ENCODE measurements at places on chromosomes 7 and 10.

- no peak for DNase-seq
These were observed 86.6 kb downstream of the SLC25A13 start for GRCh38 chr7:96235281-96235680.

DNA sequence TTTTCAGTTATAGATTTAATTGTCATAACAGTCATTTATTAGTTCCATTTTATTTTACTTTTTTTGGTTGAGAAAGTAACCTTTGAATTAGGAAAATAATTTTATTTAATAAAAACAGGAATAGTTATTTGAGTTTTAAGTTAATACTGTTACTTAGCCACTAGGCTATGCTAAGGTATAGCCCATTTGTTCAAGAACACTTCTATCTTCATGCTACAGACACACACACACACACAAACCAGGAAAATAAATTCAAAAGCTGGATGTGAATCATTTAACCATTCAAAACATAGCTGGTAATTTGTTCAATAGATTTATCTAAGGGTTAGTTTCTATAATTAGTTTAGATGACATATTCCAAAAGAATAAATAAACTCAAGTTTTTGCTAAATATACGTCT, 148.4 kb downstream of the RNF133 start:
- no peak for DNase-seq

GRCh38 chr10:9898633-9899395, 1118.9 kb upstream of the CELF2 start:
- no peak for DNase-seq

DNA sequence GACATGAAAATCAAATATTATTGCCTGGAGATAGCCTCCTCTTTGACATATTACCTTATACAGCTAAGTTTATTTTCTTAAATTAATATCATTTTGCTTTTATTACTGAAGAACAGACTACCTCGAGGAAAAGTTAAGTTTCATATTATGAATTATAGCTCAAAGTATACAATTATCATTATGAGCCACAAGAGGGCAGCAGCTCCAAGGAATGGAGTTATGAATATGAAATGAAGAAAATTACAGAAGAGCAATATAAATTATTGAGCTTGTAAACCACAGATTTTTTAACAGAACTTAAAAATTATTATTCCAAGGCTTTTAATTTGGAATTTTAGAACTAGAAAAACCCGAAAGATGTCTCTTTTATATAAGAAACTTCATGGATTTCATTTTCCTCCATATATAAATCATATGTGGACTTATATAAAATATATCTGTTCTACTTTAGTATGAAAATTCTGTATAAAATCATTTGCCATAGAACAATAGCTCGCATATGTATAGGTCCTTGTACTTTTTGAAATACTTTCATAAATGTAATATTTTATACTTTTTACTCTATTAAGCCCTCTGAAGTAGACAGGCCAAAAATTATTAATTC, 40.1 kb downstream of the IQUB start:
- no peak for DNase-seq

DNA sequence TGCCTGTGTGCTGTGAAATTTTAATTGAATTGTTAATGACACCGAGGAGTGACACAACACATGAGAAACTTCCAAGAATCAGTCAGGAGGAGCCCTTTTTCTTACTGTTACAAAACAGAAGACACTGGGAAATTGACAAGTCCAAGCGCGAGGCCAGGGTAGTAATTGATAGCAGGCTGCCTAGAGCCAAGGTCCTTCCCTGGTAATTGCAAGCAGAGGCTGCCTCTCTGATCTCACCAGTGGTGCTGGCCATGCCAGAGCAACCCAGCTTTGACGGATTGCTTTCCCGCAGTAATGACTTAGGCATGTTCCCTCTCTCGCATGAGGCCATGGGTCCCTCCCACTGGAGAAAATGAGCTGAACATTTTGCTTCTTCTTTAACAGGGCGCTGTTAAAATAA, 111.5 kb downstream of the LRMDA start:
- no peak for DNase-seq

DNA sequence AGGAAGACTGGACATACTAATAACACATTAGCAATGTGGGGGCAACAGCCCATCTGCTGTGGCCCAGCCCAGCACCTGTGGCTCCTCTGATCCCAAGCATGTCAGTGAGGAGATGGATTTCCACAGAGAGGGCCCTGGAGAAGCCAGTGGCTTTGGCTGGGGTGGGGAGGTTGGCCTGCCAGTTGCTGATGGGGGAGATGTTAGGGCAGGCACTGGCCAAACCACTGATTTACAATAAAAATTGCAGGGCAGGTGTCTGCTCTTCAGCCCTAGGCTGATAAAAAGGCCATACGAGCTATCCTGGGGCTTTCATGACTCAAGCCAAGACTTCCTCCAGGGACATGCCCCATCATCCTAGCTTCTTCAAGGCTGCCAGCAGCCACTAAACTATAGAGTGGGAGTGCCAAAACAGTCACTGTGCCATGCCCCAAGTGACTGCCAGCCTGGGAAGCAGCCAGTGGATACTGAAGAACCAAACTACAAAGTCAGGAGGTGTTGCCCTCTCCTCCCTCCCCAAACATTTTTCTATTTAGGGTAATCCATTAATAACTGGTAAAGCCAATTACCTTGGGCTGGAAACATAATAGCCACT, 37.8 kb downstream of the DPCD start:
- no peak for DNase-seq

DNA sequence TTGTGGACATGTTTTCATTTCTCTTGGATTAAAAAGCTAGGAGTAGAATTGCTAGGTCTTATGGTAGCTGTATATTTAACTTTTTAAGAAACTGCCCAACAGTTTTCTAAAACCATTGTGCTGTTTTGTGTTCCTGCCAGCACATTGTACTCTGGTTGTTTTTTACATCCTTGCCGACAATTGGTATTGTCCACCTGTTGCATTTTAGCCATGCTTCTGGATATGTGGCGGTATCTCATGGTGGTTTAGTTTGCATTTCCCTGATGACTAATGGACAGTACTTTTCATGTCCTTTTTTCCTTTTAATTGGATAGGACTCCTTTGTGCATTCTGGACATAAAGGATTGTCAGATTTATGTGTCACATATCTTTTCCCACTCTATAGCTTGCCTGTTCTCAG, 45.5 kb downstream of the STK17A start:
- no peak for DNase-seq

DNA sequence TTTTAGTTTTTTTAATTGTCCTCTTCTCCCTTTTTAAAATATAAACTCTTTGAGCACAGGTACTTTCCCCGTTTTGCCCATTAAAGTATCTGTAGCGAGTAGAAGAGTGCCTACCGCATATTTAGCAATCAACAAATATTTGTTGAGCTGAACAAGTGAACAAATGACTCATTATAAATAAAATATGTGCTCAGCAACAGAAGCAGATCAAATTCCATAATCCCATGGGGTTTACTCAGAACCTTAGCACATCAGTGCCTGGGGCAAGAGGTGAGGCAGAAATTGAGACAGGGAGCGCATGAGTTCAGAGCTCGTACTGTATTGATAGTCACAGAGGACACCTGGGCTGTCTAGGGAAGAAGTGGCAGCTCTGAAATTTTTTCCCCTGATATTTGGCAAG, 161.0 kb downstream of the SEM1 start:
- no peak for DNase-seq

- no peak for DNase-seq
These were observed 3.5 kb downstream of the GLCCI1 start for GRCh38 chr7:7972128-7972527.

DNA sequence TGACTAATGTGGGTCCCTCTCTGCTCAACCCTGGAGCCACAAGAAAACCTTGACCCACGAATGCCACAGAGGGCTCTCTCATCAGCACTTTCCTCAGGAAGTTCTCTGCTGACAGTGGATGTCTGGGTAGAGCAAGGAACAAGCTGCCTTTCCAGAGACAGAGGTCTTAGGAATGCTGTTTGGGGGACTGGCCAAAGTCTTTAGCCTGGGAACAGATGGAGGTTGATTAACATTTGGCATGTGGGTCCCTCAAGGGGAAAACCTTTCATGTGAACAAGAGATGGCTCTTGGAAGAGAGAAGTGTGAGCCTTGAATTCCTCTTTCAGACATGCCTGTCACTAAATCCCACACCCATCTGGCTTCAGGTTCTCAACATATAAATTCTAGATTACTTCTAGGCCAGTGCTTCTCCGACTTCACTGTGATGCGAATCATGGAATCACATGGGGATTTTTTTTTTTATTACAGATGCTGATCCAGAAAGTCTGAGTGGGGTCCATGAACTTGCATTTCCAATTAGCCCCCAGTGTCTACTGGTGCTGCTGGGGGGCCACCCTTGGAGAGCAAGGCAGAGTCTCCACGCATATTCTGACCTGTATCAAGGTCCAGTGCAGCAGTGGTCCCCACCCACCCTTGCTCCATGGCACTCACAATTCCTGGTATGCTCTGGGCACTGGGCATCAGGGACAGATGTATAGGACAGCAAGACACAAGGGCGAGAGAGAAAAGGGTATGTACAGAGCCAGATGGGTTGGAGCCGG, 360.4 kb downstream of the CXCL12 start:
- no peak for DNase-seq

GRCh38 chr10:70723771-70724170, 51.5 kb downstream of the ADAMTS14 start:
- DNase-seq: no peak

- no peak for DNase-seq
These were observed 13.1 kb downstream of the CCNY start for GRCh38 chr10:35349389-35349915.

DNA sequence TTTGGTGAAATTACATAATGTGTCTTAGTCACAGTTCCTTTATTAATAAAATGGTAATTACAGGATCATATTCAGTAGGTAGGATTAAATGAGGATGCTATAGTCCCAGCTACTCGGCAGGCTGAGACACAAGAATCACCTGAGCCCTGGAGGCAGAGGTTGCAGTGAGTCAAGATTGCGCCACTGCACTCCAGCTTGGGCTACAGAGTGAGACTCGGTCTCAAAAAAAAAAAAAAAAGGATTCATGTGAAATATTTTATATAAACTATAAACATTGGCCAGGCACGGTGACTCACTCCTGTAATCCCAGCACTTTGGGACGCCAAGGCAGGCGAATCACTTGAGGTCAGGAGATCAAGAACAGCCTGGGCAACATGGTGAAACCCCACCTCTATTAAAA, 197.9 kb downstream of the IMMP2L start:
- no peak for DNase-seq

GRCh38 chr7:154427533-154427932, 375.3 kb downstream of the DPP6 start:
- DNase-seq: no peak

GRCh38 chr10:23069019-23069815, 26.2 kb upstream of the MSRB2 start:
- DNase-seq: no peak

DNA sequence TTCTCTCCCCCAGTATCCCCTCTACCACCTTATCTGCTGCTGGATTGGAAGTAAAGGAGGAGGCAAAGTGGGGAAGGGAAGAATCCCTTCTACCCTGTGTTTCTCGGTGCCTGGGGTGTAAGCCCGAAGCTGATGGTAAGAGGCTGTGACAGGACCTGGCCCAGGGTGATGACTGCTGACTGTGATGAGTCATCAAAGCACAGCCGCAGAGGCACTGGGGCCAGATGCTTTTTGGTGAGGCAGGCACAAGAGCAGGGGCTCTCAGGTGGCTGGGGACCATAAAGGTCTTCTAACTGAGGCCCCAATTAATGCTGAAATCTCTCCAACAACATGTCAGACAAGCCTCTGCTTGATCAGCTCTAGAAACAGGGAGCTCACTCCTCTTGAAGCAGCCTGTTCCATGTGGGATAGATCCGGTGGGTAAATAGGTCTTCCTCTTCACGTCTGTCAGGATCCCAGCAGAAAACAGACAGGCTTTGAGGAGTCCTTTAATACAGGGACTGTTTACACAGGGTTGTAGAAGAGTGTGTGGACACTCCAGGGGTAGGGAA, 86.1 kb upstream of the PCBD1 start:
- DNase-seq: no peak

- DNase-seq: no peak
These were observed 77.8 kb downstream of the PDGFA start for GRCh38 chr7:441684-442421.

- DNase-seq: no peak
These were observed 59.8 kb downstream of the TBC1D12 start for GRCh38 chr10:94462130-94462529.

GRCh38 chr7:21253740-21254687, 173.9 kb upstream of the SP4 start:
- DNase-seq: no peak

- DNase-seq: no peak
These were observed 160.3 kb upstream of the KLF14 start for GRCh38 chr7:130894146-130894908.

DNA sequence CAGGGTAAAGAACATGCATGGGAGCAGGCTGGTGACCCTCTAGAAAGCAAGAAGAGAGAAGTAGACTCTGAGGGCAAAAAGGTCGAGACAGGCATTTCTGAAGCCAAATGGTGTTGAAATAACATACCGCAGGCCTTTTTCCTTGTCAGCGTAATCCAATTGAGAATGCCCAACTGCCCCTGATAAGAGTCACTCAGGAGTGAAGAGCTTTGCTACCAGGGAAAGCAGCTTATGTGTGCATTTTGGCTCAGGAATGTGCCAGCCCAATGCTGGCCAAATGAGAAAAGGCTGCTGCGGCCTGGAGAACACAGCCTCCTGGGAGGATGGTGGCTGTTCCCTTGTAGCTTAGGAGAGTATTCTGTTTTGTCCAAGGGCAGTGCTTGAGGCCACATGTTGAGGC, 61.4 kb upstream of the NFKB2 start:
- no peak for DNase-seq

- DNase-seq: no peak
These were observed 2.5 kb upstream of the PARD3 start for GRCh38 chr10:34817586-34817985.

- DNase-seq: no peak
These were observed 2.5 kb downstream of the NUDT5 start for GRCh38 chr10:12193193-12193592.

- no peak for DNase-seq
These were observed 27.2 kb upstream of the BEND7 start for GRCh38 chr10:13555884-13556510.

DNA sequence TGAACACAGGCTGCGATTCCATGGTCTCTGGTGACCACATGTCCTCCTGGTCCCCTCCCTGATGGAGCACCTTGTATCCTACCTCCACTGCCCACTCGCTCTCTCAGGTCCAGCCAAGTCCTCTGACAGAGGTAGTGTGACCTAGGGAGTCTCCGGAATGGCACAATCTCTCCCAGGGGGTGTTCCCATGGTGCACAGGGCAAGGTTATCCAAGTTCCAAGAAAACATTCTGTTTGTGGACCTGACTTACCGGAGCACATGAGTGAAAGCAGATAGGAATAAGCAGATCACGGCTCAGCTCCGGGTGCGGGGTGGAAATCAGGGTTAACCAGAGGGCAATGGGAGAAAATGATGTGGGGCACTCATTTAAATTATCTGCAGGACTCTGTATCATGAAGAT, 45.8 kb upstream of the INSIG1 start:
- no peak for DNase-seq

Data from stimulated activated CD4-positive, alpha-beta T cell treated with anti-CD3 and anti-CD28 coated beads, Interleukin-1b, Interleukin-23, amount 100 ng/mL, for 24 hours (primary cell).